Stimulated activated memory B cell treated with anti-CD40 and anti-IgM and Interleukin-4, amounts not matched to agents 10 μg/mL and 1 μg/mL and 100 μg/mL, for 72 hours (primary cell): ENCODE measurements at places on chromosomes 1 and 21.

GRCh38 chr1:109277434-109278204 is 5.3 kb downstream of the PSRC1 start:
- peak; percentile 69 for ATAC-seq

GRCh38 chr1:154753426-154753825 is 116.7 kb downstream of the KCNN3 start:
- no peak for ATAC-seq

- peak; percentile 60 for ATAC-seq
Observed at GRCh38 chr21:45990049-45990711, 8.6 kb downstream of the COL6A1 start.

GRCh38 chr1:228402641-228403025 is 4.0 kb downstream of the TRIM11 start:
- ATAC-seq, result no peak

GRCh38 chr21:16302851-16303282 is 573.1 kb downstream of the USP25 start:
- ATAC-seq, result no peak

DNA sequence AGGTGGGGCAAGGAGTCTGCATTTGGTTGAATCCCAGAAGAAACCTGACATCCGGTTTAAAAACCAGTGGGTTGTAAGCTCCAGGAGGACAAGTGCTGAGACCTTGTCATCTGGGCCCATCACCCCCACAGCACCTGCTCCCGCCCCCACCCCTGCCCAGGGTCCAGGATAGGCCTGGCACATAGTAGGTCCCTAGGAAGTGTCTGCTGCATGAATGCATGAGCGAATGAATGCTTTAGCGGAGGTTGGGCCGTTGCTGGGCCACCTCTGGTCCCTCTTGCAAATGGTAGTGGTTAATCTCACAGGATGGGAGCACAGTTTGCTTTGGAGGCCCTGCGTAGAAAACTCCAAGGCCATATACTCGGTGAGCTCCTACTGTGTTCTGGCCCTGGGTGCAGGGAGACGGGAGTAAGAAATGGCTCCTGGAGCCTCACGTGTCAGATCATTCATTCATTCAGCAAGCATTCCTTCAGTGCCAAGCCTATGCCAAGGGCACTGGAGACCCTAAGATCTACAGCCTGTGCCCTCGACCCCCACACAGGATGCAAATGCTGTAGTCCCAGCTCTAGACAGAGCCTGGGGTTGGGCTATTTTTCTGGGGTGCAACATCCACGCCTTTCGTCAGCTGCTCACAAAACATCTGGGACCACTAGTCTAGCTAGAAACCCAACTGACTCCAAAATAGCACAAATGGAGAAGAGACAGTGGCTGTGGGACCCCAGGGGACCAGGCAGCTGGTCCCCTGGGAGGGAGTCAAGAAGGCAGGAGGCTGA is 28.9 kb downstream of the EPHA2 start:
- ATAC-seq, result no peak

- no peak for ATAC-seq
Observed at GRCh38 chr1:225847610-225848009, 34.6 kb downstream of the TMEM63A start.

DNA sequence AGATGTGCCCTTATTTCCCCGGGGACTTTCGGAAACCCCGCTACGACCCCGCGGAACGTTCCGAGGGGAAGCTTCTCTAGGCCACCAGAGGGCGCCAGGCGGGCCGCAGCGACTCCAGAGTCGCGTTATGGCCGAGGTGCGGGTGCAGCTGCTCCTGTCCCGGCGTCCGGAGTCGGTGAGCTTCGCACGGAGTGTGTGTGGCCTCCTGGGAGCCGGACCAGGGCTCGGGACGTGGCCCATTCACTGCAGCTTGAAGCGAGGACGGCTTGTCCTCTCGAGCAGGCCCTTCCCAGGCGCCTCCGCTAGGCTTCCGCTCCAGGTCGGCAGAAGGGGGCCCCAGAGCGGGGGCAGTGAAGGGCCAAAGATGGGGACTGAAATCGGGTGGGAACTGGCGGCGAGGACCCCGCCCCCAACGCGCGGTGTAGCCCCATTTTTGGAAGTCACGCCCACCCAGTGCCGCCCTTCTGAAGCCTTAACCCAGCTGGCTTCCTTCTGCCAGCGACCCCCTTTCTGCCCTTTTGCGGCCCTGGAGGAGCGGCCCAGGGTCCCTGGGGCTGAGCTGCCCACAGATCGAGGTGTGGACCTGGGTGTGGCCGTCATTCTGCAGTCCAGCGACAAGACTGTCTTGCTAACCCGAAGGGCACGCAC is at the start of gene NUDT17:
Gene NUDT17 (plus strand): TSS at position 117 of the 648 bp plus-strand sequence. CDS start 11 bp downstream, at position 128.
- ATAC-seq, result peak; percentile 86

DNA sequence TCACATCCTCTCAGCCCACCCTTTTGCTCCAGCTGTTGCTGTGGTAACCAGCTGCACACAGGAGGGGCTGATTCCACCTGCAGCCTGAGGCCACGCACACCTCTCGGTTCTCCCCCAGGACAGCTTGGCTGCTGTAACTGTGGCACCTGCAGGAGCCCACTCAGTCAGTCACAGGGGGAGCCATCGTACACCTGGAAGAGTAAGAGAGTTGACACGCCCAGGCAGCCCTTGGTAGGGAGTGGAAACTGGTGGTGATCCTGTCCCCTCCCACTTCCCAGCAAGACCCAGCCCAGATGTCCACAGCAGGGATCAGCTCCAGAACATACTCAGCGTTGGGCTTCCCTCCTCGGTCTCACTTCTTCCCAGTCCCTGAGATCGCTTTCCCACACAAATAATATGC is 32.2 kb upstream of the BACE2 start:
- ATAC-seq, result no peak

- no peak for ATAC-seq
Observed at GRCh38 chr1:210124736-210125135, 107.9 kb upstream of the SERTAD4 start.
